Stimulated activated CD4-positive, alpha-beta T cell treated with anti-CD3 and anti-CD28 coated beads, TNF-alpha, amount 100 ng/mL, for 1 hour (primary cell): ENCODE measurements at places on chromosomes 7 and 10.

- peak; percentile 81 for DNase-seq
These were observed at the start of gene SLC35B4 for GRCh38 chr7:134316539-134317344. SLC35B4 (minus strand) TSS chr7:134316930; CDS start chr7:134316751, 179 bp downstream.

DNA sequence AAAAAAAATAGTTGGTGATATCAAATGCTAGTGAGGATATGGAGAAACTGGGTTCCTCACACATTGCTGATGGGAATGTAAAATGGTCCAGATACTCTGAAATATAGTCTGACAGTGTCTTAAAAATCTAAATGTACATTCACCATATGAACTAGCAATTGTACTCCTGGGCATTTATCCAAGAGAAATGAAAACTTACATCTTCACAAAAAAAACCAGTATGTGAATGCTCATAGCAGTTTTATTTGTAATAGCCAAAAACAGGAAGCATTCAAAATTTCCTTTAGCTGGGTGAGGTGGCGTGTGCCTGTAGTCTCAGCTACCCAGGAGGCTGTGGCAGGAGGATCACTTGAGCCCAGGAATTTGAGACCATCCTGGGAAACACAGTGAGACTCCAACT is 2.1 kb upstream of the SSC4D start:
- no peak for DNase-seq

GRCh38 chr10:69209787-69210484 is 10.2 kb upstream of the HKDC1 start:
- no peak for DNase-seq

- DNase-seq, result no peak
These were observed 238.8 kb upstream of the LYZL1 start for GRCh38 chr10:29050081-29050480.

DNA sequence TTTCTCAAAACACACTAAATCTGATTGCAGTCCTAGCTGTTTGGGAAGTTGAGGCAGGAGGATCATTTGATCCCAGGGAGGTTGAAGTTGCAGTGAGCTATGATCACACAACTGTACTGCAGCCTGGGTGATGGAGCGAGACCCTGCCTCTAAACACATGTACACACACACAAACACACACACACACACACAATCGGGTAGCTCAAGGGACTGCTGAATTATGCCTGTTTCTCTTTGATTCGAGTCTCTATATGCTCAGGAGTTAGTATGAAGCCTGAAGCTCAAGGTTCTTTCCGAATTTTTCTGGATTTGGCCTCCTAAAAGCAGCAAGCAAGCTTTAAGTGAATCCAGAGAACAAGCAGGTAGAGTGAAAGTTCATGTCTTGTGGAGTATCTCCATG is 22.5 kb downstream of the PRTFDC1 start:
- DNase-seq, result no peak

- no peak for DNase-seq
These were observed 73.6 kb downstream of the CCDC3 start for GRCh38 chr10:12927896-12928295.

GRCh38 chr7:42753367-42753766 is 158.5 kb downstream of the C7orf25 start:
- DNase-seq, result no peak

- no peak for DNase-seq
These were observed 53.3 kb upstream of the KCTD7 start for GRCh38 chr7:66575398-66575797.

- DNase-seq, result no peak
These were observed 66.7 kb upstream of the PODXL start for GRCh38 chr7:131623154-131623553.

- no peak for DNase-seq
These were observed 206.5 kb upstream of the CNTNAP2 start for GRCh38 chr7:145909991-145910513.

DNA sequence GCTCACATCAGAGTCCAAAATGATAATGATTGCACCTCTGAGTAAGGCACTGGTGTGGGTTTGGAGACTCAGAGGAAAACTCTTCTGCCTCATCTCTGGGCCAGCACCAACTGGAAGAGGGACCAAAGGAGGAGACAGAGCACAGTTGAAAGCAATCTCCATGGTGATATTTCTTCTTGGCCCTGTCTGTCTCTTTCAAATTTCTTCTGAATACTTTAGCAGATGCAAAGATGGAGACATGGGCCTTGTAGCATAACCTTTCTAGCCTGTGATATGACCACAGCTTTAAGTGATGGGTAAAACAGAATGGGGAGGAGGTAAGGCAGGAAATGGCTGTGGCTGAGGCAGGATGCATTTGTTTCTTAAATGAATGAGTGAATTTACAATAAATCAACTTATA is 12.2 kb upstream of the GIMAP7 start:
- no peak for DNase-seq

- no peak for DNase-seq
These were observed 224.5 kb upstream of the SP8 start for GRCh38 chr7:21011153-21011552.

DNA sequence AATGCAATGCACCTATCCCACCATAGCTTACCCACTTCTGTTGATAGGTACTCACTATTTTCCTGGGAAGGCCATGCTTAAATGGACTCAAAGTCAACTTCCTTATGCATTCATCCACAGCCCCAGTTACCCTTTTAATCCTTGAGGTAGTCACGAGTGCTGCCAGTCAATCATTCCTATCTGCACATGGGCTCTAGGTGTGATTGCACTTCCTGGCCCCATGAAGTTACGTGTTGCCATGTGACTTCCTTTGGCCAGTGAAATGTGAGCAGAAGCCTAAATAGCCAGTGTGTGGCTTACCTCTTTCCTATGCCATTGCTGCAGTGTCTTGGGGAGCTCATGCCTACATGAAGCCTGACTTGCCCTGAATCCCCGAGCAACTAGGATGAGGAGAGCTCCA is 23.5 kb upstream of the EIF5AL1 start:
- DNase-seq, result no peak

DNA sequence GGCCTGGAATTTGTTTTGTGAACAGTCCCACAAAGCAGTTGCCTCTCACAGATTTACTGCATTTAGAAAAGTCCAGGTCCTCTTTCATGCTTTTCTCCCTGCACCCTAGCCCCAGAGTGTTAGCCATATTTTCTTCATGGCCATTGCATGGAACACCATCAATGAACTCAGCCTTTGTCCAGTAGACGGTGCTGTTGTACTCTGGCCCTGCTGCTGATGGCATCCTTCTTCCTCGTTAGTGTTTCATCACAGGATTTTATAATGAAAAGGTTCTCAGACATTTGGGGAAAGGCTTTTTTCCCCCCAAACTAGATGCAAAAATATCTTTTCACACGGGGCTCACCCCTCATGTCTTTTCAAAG is 93.0 kb upstream of the SLC25A13 start:
- no peak for DNase-seq

GRCh38 chr7:107387128-107387527 is 82.7 kb upstream of the GPR22 start:
- no peak for DNase-seq

DNA sequence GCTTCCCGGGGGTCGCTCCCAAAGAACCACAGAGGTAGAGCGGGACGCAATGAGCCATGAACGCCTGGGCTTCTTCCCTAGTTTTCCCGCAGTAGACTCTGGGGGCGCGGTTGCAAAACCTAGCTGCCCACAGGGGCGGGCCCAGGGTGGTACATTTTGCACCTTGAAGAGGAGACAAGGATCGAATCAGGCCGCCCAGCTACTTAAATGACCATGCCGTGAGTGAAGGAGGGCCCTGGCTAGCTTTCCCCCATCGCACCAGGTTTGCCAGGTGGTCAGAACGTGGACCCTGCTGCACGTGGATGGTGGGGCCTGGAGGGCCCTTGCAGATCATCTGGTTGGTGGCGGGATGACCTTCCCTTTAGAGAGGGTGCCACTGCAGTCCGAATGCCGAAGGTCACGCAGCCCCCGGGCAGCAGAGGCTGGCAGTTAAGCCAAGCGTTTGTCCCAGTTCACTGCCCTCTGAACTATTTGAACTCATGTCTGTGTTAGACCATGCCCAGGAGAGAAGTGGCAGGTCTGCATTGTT is 604 bp upstream of the SHTN1 start:
- no peak for DNase-seq

DNA sequence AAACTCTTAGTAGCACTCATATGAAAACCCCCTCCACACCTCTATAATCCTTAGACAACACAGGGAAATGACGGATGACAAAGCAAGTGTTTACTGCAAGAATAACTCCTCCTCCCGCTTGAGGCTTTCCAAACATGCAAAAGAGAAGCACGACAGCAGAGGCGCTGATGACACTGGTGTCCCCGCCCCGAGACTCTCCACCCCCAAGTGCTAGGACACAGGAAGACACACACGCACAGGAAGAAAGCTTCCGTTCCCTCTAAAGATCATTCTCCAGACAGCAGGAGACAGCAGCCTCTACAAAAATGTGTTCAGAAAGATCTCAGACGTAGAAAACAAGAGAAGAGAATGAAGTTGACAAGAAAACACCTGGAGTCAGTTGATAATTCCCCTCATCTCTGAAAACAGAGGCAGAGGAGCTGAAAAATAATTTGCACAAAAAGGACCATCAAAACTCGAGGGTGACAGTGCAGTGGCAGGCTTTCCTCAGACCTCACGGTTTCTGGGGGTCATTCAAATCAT is 90.2 kb downstream of the DLG5 start:
- peak; percentile 27 for DNase-seq

DNA sequence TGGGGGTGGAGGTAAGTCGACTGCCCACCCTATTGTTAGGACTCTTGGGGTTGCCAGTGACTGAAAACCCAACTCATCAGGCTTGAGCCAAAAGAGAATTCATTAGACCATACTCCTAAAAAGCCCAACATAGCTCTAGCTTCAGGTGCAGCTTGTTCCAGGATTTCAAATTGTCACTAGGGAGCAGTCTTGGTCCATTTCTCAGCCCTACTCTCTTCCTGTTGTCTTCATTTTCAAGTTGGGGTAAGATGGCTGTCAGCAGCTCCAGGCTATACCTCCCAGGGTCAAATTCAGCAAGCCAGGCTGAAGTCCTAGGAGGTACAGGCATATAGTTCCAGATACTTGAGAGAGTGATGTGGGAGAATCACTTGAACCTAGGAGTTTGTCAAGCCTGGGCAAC is 14.9 kb upstream of the COL13A1 start:
- DNase-seq, result no peak

GRCh38 chr10:114632869-114633715 is 25.0 kb downstream of the ABLIM1 start:
- DNase-seq, result no peak

GRCh38 chr7:97270280-97270679 is 152.8 kb downstream of the SDHAF3 start:
- DNase-seq, result no peak

- no peak for DNase-seq
These were observed 70.5 kb upstream of the FOXP2 start for GRCh38 chr7:114343949-114344708.

DNA sequence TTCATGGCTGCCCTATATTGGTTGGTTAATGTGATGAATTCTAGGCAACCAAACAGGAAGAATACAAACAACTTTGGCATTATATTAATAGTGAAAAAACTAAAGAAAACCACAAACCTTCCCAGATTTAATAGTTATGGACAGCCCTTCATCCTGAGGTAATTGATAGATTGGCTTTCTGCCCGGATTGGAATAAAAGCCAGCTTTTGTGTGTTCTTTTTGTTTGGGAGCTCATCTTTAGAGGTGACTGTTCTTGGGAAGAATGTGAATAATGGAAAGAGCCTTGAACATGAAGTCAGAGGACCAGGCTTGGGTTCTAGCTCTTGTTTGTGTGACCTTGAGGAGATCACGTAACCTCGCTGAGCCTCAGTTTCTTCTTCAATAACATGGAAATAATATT is 92.3 kb downstream of the VTI1A start:
- no peak for DNase-seq

DNA sequence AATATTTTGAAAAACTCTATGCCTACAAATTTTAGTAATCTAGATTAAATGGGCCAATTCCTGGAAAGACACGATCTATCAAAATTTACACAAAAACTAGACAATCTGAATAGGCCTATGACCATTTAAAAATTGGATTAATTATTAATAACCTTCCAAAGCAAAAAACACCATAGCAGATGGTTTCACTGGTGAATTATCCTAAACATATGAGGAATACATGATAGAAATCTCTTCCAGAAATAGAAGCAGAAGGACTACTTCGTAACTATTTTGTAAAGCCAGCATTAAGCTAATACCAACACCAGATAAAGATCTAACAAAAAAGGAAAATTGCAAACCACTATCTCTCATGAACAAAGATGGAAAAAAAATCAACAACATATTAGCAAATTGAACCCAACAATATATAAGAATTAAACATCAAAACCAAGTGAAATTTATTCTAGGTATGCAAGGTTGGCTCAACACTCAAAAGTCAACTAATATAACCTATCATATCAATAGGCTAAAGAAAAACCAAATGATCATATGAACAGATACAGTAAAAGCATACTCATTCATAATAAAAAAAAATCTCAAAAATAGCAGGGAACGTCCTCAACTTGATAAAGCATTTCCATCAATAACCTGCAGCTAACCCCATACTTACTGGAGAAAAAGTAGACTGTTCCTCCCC is 16.3 kb downstream of the WASL start:
- no peak for DNase-seq

DNA sequence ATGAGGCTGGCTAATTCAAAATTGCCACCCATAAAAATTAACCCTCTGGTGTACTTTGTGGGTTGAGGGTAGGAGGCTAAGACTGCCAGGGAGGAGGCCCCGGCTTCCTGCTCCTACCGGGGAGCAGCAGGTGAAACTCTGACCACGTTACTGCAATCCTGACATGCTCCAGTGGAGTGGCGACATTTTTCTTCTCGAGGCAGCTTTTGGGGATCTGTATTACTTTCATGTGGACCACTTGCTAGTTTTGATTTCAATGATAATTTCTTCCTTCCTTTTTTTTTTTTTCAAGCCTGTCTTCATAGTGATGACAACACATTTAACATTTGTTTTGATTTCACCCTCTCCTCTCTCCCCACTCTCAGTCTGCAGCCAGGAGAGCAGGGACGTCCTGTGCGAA is 14.6 kb downstream of the GATA3 start:
- DNase-seq, result no peak

DNA sequence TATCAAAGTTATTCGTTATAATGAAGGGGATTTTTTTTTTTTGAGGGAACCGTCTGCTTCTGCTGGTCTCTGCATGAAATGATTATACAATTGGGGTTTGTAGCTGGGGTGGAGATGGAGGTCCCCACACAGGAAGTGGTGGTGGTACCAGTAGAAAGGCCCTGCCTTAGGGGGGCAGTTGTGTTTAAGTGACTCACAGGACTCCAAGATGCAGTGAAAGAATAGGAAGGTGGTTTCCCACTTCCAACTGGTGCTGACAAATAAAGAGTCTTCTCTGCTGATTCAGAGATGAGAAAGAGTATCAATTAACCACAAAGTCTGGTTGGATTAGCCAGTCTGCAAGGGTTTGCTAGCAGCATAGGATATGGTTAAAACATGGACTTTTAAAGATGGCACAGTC is 376.0 kb downstream of the SORCS3 start:
- no peak for DNase-seq

DNA sequence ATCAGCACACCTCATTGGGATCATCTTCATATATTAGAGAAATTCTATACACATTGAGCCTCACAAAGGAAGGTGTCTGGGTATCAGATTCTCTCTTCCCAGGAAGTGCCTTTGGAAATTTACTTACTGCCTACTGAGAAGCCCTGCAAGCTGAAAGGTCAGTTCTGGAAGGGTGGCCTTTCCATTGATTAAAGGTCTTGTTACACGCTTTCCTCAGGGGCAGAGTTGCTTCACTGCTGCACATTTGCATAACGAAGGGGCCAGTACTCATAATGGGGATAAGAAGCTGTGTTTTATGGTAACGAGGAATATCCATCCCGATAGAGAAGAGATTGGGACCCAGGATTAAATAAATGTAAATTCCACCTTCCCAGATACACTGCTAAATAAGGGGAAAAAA is 19.4 kb upstream of the IL15RA start:
- no peak for DNase-seq

- no peak for DNase-seq
These were observed 62.8 kb downstream of the ADARB2 start for GRCh38 chr10:1674501-1674900.
